ENCODE measurements at places on chromosomes 7 and 10.
A peak's percentile ranks its signal among the peaks of the same experiment; 100 is the strongest.

DNA sequence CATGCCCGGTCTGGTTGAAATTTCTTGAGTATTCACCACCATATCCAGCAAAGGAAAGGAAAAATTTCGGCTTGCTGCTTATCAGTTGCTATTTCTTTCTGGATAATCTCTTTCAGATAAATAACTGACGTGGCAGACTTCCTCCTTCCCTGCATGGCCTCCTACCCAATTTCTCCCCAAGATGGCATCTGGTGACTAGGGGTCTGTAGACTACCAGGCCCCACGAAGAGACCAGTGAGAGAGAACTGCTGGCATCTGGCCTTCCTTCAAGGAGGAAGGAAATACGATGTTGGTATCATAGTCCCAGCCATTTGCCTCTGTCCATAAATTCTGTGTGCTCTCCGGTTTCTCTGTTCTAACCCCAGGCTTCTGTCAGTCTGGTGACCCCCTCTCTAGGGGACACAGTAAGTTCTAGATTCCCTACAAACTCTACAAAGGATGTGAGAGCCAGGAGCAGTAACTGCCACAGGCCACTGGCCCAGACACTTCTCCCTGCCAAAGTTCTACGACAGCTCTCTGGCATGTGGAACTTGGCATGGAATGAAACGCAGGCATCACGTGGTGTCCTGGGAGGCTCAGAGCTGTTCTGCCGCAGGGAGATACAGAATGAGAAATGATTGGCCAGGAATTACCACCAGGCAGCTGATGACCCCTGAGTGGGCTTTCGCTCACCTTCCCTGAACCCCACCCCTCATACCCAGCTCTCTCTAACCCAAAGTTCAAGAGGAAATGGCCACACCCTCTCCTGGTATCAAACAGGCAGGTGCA is 30.0 kb upstream of the MSRB2 start:
- DNase-seq: no peak

DNA sequence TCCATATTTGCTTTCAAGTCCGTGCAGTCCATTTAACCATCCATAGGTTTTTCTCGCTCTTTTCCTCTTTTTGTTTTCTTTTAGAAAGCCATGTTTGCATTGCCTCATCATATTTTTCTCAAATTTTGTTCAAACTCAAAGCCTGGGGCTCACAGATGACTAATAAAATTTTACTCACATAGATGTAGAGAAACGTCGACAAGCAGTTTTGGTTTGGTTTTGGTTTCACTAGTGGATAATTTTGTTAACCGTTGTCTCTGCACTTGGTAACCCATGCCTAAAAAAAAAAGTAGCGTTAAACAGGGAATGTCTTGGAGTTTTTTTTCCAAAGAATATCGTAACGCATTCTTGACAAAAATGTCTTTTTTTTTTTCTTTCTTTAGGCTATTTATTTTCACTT is 344.2 kb upstream of the GALNT17 start:
- no peak for DNase-seq

GRCh38 chr7:39987641-39988347 is 37.7 kb downstream of the CDK13 start:
- no peak for DNase-seq

- DNase-seq: no peak
These were observed 3.2 kb downstream of the HPSE2 start for GRCh38 chr10:99232360-99232999.

GRCh38 chr7:82722946-82723345 is 279.4 kb upstream of the CACNA2D1 start:
- DNase-seq: no peak

- no peak for DNase-seq
These were observed 40.0 kb upstream of the EIF4H start for GRCh38 chr7:74134117-74134620.

GRCh38 chr7:1812509-1813393 is 142.7 kb downstream of the ELFN1 start:
- peak; percentile 64 for DNase-seq

- no peak for DNase-seq
These were observed 260.3 kb downstream of the SNX13 start for GRCh38 chr7:17680026-17680425.

DNA sequence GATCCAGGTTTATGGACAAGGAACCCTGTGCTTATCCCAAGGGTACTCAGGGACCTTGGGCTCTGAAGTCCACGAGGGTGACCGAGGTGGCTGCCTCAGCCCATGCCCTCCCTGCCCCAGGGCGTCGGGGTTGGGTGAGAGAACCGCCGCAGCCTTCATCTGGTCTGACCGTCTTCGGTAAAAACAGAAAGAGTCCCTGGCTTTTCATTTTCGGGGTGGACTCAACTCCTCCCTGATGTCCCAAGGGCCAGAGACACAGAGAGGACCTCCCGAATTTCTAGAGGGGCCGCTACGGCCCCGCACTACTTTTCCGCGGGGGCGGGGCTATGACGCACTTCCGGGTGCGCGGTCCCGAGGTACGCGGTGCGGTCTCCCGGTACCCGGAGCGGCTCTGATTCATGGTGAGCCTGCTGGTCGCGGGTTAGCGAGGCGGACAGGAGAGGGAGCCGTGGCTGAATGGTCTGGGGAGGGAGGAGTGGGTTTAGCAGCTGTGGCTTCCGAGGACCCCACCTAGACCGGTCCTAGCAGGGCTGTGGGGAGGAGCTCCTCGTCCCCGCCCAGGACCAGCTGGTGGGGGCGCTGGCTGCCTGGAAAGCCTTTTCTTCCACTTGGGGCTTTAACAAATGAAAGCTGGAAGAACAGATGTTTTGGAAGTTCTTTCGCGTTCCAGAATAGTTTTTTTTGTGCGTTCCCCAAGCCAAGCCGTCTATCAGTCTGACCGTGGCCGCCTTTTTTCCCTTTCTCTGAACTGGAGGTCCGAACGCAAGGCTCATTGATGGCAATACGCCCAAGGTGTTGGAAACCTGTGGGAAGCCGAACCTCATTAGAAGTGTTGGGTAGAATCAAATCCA is at the start of gene ZSCAN21:
Gene ZSCAN21 (plus strand): TSS at position 334 of the 851 bp plus-strand sequence. CDS start 7,233 bp downstream, outside the sequence.
- DNase-seq: peak; percentile 78

GRCh38 chr7:33193308-33193864 is 64.0 kb downstream of the BBS9 start:
- no peak for DNase-seq

GRCh38 chr7:74027683-74028320 is at the start of gene ELN:
ELN (plus strand) TSS chr7:74028173; CDS start chr7:74028188, 15 bp downstream.
- DNase-seq: no peak

- DNase-seq: no peak
These were observed 14.7 kb downstream of the CCNY start for GRCh38 chr10:35351021-35351420.

- DNase-seq: no peak
These were observed 143.8 kb upstream of the PCLO start for GRCh38 chr7:83306502-83306901.

- no peak for DNase-seq
These were observed 6.3 kb upstream of the HBP1 start for GRCh38 chr7:107162475-107162874.

DNA sequence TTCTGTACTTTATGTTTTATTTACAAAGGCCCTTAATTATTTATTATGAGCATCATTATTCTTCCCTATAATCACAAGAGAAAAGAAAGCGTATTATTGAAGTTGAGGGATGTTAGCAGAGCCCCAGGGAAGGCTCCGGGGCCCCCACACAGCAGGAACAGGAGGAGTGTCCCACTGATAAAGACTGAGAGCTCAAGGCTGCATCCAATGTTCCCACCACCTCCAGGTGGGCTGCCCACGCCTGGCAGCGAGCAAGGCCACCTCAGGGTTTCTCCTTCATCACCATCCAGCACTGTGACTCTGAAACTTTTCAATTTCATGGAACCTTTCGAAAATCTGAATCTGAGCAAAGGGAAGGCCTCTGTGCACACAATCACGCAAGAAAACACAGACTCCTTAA is 35.9 kb upstream of the WIPF3 start:
- no peak for DNase-seq

DNA sequence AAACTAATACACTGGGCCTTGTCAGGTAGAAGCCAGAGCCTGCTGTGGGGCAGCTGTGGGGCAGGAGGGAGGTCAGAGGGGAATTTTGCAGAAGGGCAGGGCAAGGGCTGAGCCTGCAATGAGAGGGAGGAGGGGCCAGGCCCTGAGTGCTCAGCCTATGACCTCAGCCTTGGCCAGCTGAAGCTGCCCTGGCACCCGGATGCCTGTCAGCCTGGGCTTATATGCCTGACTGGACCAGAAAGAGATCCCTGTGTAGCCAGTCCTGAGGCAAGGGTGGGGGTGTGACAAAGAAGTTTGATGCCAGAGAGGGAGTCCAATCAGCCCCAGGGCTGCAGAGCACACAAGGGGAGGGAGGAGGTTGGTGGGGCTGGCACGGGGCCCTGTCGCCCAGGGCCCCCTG is 22.3 kb upstream of the PRRT4 start:
- no peak for DNase-seq

- no peak for DNase-seq
These were observed 88.5 kb downstream of the NOC3L start for GRCh38 chr10:94274142-94274787.

DNA sequence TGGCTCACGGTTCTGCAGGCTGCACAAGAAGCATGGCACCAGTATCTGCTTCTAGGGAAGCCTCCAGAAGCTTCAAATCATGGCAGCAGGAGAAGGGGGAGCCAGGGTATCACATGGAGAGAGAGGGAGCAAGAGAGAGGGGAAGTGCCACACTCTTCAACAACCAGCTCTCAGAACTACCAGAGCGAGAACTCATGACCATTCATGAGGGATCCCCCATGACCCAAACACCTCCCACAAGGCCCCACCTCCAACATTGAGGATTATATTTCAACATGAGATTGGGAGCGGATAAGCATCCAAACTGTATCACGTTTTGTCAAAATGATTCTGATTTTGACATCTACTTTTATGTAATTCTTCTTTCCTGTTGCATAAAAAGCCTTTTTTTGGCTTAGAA is 38.5 kb downstream of the CREM start:
- no peak for DNase-seq

DNA sequence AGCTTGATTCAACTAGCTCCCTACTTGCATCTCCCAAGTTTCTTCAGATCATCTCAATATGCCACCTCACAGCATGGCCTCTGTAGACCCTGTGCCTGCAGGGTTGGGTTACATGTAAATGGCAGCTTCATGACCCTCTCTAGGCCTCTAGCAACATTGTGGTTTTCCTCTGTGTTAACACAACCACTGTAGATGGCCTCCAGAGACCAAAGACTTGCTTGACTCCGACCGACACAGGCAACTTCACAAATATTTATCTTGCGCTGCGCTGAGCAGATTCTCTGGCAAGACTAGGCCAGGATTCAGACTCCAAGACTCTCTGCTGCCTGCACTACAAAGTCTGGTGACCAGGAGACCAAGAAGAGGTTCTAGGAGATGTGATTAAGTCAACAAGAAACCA is 75.9 kb downstream of the CNOT4 start:
- no peak for DNase-seq

- DNase-seq: no peak
These were observed 59.3 kb downstream of the C10orf105 start for GRCh38 chr10:71660313-71660712.

DNA sequence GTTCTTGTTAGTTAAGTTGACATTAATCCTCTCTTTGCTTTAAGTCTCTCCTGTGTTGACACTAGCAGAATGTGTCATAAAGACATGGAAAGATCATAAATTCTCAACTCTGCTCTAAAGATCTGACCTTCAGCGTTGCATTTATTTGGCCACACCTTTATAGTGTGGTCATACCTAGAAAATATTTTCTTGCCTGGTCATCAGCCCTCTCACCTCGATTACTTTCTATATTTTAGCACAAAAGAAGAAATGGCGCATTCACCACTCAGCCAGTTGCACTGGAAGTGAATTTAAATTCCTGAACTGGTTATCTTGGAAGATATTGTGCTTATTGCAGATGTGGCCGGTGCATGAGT is 96.7 kb upstream of the PDCD4 start:
- no peak for DNase-seq

DNA sequence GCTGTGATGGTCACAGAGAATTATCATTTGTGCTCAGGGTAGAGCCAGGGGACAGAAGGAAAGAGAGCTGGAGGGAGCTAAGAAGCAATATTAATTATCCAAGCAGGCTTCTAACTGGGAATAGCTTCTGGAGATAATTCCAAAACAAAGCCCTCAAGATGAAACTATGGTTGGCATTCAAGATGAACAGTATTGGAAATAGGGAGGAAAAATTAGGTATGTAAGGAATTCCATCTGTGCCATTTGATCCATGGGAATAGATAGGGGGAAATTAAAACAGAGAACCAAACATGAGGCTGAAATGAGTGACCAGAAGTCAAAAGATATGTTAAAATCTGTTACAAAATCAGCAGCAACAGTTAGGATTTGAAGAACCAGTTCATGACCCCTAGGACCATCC is 75.3 kb downstream of the NDUFB2 start:
- no peak for DNase-seq
